ENCODE measurements at places on chromosomes 16 and 17. TPM values are rescaled to one million over a fixed set of nuclear protein-coding genes. Genes with fewer than 3 reads are reported as not detected.

GRCh38 chr16:90019543-90020259 is 445 bp upstream of the DBNDD1 start:
- H3K36me3 ChIP-seq: no peaks in the 10 kb centered on the region
- H3K4me1 ChIP-seq: peaks cover 17% of the 10 kb centered on the region
- peak overlapping the region; percentile 51 for H3K27ac ChIP-seq
- DNase-seq: peak; percentile 40

GRCh38 chr17:29289852-29290251 is 4.1 kb downstream of the NUFIP2 start:
- H3K36me3 ChIP-seq: peaks cover 8% of the 10 kb centered on the region
- peak overlapping the region; percentile 69 for H3K4me3 ChIP-seq

GRCh38 chr17:3956327-3956957 is 7.8 kb downstream of the ATP2A3 start:
- H3K27me3 ChIP-seq: no peaks in the 10 kb centered on the region
- peak overlapping the region; percentile 74 for H3K27ac ChIP-seq
- H3K4me1 ChIP-seq: peaks cover 38% of the 10 kb centered on the region
- no peak for DNase-seq
- H3K36me3 ChIP-seq: no peaks in the 10 kb centered on the region

The SLC13A5 gene
- total RNA-seq: not detected

Data from T-helper 17 cell (primary cell).